ENCODE measurements at places on chromosomes 3 and 15. TPM values are rescaled to one million over a fixed set of nuclear protein-coding genes. Genes with fewer than 3 reads are reported as not detected.

Gene EPB42
- total RNA-seq, result 2.1 TPM

GRCh38 chr15:92979011-92979701 lies 79.0 kb downstream of the CHD2 start:
- no peaks in the 10 kb centered on the region for H3K27me3 ChIP-seq
- DNase-seq, result peak; percentile 25
- no peaks in the 10 kb centered on the region for H3K4me1 ChIP-seq
- no peak overlapping the region for H3K27ac ChIP-seq
- H3K4me3 ChIP-seq, result no peak overlapping the region

DNA sequence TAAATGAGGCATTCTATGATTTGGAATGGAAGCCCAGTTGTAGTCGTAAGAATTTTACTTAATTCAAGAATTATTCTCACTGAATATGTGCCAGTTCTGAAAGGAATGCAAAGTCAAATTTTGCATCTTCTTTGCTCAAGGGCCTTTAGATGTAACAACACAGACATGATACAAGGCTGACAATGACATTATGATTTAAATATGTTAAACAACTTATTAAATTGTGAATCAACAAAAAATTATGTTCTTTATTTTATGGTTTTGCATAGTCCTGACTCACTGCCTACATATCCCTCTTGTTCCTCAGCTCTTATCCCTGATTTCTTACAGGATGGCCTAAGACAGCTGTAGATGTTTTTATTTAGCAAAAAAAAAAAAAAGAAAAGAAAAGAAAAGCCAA lies 170.9 kb upstream of the NR2E3 start:
- peaks cover 3% of the 10 kb centered on the region for H3K4me1 ChIP-seq
- H3K36me3 ChIP-seq, result no peaks in the 10 kb centered on the region
- H3K27me3 ChIP-seq, result no peaks in the 10 kb centered on the region
- H3K27ac ChIP-seq, result no peak overlapping the region

GRCh38 chr15:36161771-36162212 lies 417.6 kb upstream of the CDIN1 start:
- H3K4me3 ChIP-seq, result no peak overlapping the region
- peak overlapping the region; percentile 26 for H3K27ac ChIP-seq
- peak; percentile 96 for DNase-seq
- no peaks in the 10 kb centered on the region for H3K27me3 ChIP-seq
- no peaks in the 10 kb centered on the region for H3K36me3 ChIP-seq

- H3K4me1 ChIP-seq, result no peaks in the 10 kb centered on the region
- no peak overlapping the region for H3K27ac ChIP-seq
- no peaks in the 10 kb centered on the region for H3K27me3 ChIP-seq
These were observed 11.4 kb downstream of the CCDC14 start for GRCh38 chr3:123949641-123950040.

- H3K4me3 ChIP-seq, result no peak overlapping the region
- H3K36me3 ChIP-seq, result no peaks in the 10 kb centered on the region
- no peak for DNase-seq
These were observed 46.9 kb downstream of the CHRD start for GRCh38 chr3:184426691-184427141.

DNA sequence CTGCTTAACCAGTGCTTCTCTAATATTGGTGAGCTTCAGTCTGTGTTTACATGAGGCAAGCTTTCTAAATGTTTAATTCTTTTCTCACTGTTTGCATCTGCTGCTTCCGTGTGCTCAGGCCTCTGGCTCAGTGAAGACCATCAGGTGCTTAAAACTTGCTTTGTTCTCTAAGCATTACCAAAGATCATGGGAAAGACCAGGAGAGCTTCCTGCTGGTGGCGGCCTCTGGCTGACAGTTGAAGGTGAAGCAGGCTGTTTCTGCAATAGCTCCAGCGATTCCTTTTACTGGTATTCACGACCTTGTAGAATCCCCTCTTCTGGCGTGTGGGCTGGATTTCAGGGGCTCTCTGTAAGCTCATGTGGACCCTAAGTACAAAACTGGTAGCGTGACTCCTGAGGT lies 45.1 kb downstream of the EDEM1 start:
- H3K27me3 ChIP-seq, result peaks cover 7% of the 10 kb centered on the region
- no peak overlapping the region for H3K4me3 ChIP-seq
- H3K27ac ChIP-seq, result no peak overlapping the region
- no peak for DNase-seq
